CD4-positive, alpha-beta T cell treated with Interleukin-15 for 1 hour (primary cell): ENCODE measurements at places on chromosomes 11 and 22.

- peak; percentile 14 for DNase-seq
Measured at GRCh38 chr11:1053121-1053901, 16.8 kb upstream of the MUC6 start.

GRCh38 chr11:82998697-82999096, 73.0 kb downstream of the RAB30 start:
- no peak for DNase-seq

DNA sequence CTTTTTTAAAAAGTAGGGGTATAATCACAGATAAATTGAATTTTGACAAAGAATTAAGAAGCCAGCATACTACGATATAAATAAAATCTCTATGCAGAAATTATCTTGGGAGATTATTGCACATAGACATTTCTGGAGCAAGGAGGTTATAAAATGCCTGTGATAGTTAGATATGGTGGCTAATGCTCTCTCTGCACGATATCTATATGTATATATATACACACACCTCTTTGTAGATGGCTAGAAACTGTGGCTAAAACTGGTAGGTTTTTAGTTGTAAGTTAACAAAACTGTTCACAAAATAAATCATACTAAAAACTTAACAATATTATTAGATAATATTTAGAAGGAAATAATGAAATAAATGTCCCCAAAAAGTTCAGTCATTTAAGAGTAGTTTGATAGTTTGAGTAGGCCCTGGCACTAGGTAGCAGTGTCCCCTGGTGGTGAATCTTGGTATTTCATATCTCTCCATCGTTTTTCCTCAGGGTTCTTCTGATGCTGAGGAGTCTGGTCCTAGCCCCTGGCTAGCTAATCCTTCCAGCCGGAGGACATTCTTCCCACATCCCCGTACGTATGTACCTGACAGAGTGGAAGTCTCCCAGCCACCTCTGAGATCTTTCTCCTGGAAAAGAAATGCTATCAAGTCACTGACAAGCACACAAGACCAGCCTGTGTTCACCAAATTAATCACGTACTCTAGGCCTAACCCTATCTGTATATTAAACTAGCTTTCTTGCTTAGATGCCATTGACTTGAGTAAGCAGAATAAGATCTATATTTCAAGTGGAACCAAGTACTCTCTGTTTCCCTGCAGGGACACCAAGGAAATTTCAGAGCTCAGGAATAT, 32.2 kb downstream of the ART5 start:
- DNase-seq: no peak

DNA sequence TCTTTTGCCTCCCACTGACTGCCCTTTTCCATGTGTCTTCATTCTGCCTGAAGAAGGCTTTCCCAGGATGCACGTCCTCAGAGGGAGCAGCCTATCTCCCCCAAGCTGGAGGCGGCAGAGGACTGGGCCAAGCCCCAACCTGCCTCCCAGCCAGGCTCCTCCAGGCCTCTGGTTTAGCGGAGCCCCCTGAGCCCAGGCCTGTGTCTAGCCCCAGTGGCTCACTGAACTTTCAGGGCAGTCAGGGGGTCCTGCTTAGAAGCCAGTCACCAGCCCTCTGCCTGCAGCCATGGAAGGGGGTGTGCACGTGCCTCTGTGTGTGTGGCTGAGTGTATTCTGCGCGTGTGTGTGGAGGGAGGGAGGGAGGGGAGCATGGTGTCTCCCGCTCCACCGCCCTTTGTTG, 10.4 kb upstream of the GRK2 start:
- DNase-seq: no peak

GRCh38 chr11:9784602-9785315, 120.9 kb downstream of the SWAP70 start:
- no peak for DNase-seq
